ENCODE measurements at places on chromosomes 1 and 21. TPM values are rescaled to one million over a fixed set of nuclear protein-coding genes. Genes with fewer than 3 reads are reported as not detected.

The TMEM51 gene
- total RNA-seq = 6.6 TPM

The NHLH2 gene
- not detected for total RNA-seq

The SHISAL2A gene
- total RNA-seq = not detected

The OLFML2B gene
- 3.0 TPM for total RNA-seq

The OLIG1 gene
- not detected for total RNA-seq

The TNN gene
- total RNA-seq = not detected

The OPTC gene
- total RNA-seq = not detected

Data from bronchus fibroblast of lung (primary cell).